ENCODE measurements at places on chromosomes 16 and 17.

DNA sequence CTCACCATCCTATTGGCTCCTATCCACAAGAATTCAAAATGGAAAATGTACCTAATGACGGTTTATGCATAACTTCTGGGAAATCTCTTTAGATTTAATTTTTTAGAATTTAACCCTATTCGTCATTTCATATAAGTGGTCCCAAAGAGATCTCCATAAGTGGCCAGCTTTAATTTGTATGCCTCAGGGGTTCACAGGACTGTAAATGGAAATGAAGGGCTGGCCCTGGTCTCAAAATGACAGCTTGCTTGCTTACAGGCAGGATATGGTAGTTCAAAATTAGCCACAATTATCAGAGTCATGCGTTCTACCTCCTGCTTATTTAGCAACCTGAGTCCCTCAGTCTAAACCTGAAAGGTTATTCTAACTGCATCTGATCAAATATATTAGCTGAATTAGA lies 6.6 kb upstream of the NACA2 start:
- DNase-seq, result no peak

GRCh38 chr17:82468692-82469091 lies 10.2 kb downstream of the NARF start:
- DNase-seq, result no peak

- no peak for DNase-seq
Measured at GRCh38 chr17:10871914-10872313, 34.0 kb upstream of the PIRT start.

DNA sequence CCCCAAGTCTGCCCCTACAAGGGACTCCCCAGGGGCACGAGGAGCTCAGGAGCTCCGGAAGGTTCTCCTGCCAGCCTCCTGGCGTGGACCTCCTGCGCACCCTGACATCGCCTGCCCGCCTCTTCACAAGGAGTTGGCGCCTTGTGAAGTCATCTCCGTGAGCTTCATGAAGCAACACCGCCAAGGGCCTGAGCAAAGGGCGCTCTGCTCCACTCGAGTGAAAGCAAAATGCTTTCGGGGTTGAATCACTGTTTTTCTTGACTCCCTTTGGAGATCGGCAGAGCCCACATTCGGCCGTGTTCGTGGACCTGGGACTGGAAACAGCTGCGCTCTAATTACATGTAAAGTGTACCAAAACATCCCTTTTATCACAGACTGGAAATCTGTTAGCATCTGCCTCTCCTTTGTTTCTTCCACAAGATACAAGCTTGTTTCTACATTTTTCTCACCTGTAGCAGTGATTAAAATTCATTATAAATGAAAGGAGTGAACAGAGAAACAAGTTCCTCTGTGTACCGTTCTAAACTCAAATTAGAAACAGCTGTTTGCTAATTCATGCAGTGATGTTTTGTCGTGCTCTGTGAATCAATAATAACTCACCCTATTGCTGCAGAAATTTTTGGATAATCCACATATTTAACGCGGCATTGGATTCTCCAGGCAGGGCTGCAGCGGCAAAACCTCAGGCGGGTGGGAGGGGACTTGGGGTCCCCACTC lies 203.3 kb downstream of the ZNF423 start:
- no peak for DNase-seq

DNA sequence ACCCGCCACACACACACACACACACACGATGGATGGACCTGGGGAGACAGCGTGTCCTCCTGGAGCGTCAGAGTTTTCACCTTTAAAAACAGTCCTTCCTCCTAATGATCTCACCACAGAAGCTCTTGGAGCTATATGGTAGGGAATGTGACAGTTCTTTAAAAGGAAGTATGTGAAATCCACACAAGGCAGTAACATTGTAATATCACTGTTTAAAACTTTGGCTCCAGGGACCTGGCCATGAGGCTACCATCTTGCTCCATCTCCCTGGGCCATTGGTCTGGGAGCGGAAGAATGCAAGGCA lies 302.4 kb downstream of the SOX9 start:
- no peak for DNase-seq

DNA sequence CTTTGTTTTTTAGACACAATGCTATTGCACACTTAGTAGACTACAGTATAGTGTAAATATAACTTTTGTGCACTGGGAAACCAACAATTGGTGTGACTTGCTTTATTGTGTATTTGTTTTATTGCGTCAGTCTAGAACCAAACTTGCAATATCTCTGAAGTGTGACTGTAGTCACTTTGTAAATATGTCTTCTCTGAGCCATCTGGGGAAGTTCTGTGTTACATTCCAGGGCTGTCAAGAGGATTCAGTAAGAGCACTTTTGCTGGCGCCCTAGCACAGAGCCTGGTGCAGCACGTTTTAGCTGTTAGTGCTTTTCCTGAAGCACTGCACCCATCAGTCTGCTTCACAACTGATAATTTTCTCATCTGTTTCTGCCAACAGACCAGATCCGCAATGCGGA lies 73.2 kb downstream of the NT5M start:
- no peak for DNase-seq

GRCh38 chr16:35152067-35152627 lies 1692.7 kb downstream of the TP53TG3F start:
- no peak for DNase-seq

DNA sequence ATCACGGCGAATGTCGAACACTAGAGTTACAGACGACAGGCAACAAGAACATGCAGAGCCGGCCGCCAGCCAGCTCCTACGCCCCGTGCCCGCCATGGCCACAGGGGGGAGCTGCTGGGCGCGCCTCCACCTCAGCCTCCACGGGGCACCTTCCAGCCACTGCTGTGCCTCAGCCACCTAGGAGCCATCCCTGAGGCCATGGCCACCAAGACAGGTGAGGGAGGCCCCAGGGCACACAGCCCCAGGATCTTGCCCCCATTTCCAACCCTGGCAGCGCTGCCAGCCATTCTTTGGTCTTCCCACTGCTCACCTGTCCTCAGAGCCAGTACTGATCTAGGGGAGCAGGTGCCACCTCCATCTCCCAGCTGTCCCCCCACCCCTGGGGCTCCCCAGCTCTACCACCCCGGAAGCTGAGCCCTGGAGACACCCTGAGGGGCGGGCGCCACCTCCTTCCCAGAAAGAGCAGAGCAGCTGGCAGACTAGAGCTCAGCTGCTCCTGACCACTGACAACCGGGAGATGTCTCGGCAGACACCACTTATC lies 11.8 kb downstream of the GNPTG start:
- DNase-seq, result peak; percentile 70

- peak; percentile 11 for DNase-seq
Measured at GRCh38 chr17:73340093-73340596, 28.3 kb upstream of the CDC42EP4 start.

- no peak for DNase-seq
Measured at GRCh38 chr17:77099997-77100396, 40.8 kb upstream of the SEC14L1 start.

DNA sequence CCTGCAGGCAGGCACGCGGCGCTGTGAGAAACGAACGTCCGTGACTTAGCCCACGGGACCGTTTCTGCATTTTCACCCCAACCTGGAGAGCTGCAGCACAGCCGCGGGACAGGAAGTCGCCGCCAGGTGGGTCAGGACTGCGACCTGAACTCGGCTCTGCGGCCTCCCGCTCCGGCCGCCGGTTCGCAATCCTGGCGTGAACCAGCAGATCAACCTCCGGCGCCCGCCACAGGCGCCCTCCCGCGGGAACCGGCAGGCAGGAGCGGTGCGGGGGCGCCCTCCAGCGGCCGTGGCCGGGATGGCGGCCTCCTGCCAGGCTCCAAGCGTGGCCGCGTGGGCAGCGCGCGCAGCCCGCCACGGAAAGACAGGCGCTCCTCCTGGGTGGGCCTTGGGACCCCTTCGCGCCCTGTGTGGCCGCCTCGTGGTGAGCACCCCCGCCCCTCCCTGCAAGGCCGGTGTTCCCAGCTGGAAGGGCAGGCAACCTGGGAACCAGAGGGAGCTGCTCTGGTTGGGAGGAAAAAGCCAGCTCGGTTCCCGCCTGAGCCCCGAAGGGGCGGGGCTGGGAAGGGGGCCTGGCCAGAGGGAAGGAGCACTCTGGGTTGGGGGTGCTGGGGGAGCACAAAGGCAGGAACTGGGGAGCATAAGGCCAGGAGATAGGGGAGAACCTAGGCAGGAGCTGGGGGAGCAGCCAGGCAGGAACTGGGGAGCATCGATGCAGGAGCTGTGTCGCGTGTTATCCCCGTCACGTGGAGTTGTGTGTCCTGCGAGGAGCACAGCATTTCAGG lies 28.2 kb downstream of the ACTG1 start:
- DNase-seq, result peak; percentile 90

- DNase-seq, result no peak
Measured at GRCh38 chr16:20074099-20074991, 655 bp upstream of the GPR139 start.

DNA sequence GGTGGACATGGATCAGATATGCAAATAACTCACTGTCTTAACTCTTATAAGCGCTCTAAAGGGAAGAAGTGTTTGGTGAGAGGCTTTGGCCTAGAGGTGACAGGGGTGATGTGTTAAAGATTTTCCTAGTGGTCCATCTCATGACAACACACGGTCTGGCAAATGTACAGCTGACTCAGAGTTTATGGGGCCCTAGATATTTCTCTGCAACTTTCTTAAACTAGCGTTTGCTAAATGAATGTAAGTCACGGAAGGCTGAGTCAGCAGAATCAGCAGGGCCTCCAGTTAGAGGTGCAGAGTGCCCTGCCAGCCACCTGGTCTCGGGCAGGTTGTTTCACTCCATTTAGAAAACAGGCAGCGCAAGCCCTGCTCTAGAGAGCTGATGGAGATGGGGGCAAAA lies 40.1 kb downstream of the CLEC16A start:
- peak; percentile 34 for DNase-seq

GRCh38 chr17:57355090-57355859 lies 99.0 kb downstream of the MSI2 start:
- no peak for DNase-seq

DNA sequence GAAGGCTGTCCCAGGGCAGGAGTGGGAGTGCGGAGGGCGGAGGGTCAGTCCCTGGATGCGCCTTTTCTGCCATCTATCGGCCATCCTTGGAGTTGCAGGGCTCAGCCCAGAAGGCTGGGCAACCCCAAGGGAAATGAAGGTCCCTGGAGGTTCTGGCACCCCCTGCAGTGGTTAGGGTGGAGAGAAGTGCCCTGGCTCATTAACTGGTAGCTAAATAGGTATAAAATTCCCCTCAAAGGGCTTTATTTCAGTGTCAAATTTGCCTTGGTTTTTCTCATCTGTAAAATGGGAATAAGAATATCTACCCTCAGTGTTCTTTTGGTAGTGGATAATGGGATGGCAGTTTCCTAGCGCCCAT lies 22.4 kb downstream of the C17orf75 start:
- DNase-seq, result peak; percentile 73

DNA sequence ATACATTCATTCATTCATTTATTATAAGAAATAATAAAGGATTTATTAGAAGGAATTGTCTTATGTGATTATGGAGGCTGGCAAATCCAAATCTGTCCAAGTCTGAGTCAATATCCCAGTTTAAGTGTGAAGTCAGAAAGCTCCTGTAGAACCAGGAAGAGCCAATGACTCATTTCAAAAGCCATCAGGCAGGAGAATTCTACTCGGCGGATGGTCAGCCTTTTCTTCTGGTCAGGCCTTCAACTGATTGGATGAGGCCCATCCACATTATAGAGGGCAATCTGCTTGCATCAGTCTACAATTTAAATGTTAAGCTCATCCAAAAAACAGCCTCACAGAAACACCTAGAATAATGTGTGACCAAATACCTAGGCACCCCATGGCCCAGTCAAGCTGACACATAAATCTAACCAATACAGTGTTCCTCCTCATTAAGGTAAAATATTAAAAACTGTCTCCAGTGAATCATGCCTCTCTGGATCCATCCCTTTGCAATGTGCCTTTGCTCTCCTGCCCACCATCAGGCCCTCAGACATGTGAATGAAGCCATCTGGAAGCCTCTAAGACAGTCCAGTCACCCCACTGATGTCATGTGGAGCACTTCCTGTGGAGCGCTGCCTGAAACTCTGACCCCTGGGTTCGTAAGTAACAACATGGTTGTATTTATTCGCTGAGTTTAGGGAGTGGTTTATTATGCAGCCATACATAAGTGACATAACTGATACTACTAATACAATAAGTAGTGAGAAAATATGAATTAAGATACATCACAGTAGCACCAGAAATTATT lies 69.2 kb upstream of the WSB1 start:
- DNase-seq, result no peak

GRCh38 chr17:78865682-78866390 lies 25.2 kb upstream of the USP36 start:
- DNase-seq, result peak; percentile 52

DNA sequence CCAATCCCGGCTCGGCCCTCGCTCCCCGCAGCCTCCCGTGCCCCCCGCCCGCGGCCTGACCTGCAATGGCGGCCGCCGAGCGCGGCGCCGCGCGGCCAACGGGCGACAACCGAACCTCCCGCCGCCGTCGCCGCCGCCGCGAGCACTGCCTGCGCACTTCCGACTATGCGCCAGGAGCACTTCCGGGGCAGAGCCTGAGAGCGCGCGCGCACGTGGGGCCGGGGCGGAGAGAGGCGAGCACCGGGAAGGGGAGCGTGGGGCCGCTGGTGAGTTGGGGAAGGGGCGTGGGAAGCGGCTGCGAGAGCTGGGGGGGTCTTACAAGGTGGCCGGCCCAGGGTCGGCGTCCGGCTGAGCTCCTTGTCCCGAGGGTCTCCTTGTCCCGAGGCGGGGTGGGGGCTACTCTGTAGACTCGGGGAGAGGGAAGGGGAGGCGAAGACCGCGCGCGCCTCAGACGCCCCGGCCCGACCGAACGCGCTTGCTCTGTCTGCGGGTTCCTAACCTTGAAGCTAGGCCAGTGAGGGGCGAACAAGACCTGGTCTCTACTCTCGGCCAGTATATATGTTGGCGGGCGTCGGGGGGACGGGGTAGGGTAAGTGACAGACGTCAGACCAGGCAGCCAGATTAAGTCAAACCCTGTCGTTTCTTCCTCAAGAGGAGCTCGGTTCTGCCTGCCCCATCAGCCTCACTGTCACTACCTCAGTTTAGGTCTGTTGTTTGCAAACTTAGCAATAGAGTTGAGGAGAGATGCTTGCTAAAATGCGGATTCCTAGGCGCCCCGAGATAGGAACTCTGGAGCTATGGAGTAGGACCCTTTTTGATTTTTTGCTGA lies at the start of the genes CHTF8 and UTP4:
Gene CHTF8 (minus strand): TSS at position 165 of the 829 bp plus-strand sequence. CDS start 11,130 bp downstream, outside the sequence.
Gene UTP4 (plus strand): TSS at position 226 of the 829 bp plus-strand sequence. CDS start 811 bp downstream, outside the sequence.
- peak; percentile 87 for DNase-seq

- no peak for DNase-seq
Measured at GRCh38 chr17:75069783-75070182, 18.0 kb upstream of the SLC16A5 start.

DNA sequence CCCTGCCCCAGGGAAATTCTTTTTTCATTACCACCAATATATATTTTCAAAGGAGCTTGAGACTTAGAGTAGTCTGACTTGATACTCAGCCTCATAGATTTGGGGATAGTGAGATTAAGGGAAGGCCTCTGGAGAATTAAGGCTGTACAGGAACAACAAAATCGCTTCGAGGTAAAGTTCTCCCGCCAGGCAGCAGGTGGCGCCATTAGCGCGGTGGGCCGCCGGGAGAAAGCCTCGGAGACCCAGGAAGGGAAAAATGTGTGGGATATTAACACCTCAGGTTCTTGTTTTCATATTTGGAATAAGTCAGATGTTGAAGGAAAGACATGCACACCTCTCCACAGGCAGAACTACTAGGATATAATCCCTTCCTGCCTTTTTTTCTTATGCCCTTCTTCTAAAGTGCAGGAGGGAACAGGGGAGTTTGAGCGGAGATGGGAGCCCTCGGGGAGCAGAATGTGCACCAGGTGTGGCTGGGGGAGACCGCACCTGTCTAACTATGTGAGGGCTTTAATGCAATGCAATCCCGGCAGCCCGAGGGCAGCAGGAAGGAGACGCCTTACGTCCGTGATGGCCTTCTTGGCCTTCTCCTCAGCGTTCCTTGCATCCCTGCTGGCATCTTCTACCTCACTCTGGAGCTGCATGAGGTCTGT lies 25.9 kb downstream of the MYH3 start:
- no peak for DNase-seq

GRCh38 chr17:81884520-81884919 lies 6.9 kb downstream of the ALYREF start:
- no peak for DNase-seq

GRCh38 chr16:12732600-12732999 lies 71.1 kb downstream of the CPPED1 start:
- DNase-seq, result no peak
